ENCODE measurements at places on chromosomes 2 and 18. TPM values are rescaled to one million over a fixed set of nuclear protein-coding genes. Genes with fewer than 3 reads are reported as not detected.

DNA sequence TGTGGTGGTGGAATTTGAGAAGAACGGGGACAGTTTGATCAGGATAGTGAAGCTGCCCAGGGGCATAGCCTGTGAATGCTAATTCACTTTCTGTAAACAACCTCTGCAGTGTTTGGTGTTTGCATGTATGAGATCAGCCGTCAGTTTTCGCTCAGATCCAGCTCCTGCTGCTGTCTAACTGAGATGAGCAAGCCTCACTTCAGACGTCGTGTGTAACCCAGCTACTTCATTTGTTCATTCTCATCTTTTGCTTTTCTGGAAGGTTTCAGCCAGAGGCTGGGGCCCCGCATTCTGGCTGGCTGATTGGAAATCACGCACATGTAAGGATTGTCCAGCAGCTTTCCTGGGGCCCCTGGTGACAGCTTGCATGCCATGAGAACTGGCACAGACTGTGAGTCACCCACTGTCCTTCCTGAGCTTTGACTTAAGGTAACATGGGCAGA is 48.9 kb downstream of the LDLRAD4 start:
- no peak for DNase-seq

GRCh38 chr2:20429528-20429927 is 17.3 kb upstream of the RHOB start:
- peak; percentile 41 for DNase-seq

DNA sequence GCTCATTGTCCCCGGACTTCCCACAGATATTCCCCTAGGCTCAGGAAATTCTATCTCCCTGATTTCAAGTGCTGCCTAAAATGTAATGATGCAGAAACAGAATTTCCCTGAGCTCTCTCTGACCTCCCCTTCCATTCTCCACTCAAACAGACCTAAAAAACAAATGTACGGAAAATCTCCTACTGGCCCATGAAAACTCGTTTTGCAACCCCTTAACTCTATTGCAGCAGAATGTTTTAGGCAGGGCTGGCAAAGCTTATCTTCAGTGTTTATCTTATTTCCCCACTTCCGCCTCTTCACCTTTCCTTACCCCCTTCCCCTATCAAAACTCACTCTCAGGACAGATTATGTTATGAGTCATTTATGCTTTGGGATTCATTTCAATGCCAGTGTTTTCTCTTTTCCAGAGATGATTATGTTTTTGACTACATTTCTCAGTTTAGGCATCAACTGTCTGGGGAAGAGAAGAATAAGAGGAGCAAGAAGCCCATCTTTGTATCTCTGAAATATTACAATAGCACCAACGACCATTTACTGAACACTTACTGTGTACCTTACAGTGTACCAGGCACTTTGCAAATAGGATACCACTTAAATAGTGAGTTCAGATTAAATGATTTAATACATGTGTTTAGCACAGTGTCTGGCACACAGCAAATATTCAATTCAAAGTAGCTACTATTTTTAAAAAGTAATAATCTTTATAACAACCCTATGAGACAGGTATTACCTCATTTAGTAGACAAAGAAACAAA is 53.9 kb upstream of the STPG4 start:
- DNase-seq: no peak

- DNase-seq: no peak
These were observed 121.1 kb downstream of the SETBP1 start for GRCh38 chr18:44801781-44802180.

DNA sequence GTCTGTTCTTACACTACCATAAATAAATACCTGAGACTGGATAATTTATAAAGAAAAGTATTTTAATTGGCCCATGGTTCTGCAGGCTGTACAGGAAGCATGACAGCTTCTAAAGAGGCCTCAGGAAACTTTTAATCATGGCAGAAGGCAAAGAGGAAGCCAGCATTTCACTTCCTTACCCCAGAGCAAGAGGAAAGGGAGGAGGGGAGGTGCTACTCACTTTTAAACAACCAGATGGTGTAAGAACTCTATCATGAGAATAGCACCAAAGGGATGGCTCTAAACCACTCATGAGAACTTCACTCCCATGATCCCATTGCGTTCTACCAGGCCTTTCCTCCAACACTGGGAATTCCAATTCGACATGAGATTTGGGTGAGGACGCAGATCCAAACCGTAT is 344.4 kb upstream of the SLC39A10 start:
- no peak for DNase-seq

DNA sequence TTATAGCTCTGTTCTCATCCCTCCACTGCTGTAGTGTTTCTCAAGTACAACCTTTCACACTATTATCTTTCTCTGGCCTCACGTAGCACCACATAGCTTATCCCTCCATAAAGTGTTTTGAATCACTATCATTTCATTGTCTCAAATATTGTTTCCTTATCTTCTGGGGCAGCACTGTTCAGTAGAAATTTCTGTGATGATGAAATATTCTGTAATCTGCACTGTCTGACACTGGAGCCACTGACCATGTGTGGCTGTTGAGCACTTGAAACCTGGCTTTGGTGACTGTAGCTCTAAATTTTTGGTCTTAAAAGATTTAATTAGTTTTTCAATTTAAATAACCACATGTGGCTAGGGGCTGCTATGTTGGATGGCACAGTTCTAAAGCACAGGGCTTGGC is 78.9 kb downstream of the CPS1 start:
- DNase-seq: no peak

GRCh38 chr18:79643054-79643984 is 36.3 kb upstream of the CTDP1 start:
- no peak for DNase-seq

GRCh38 chr18:30376515-30376914 is 666.0 kb downstream of the DSC3 start:
- DNase-seq: no peak

- no peak for DNase-seq
These were observed 7.4 kb upstream of the DGKD start for GRCh38 chr2:233346930-233347329.

GRCh38 chr2:19818039-19818438 is 83.7 kb downstream of the TTC32 start:
- no peak for DNase-seq

The SERPINB12 gene
- not detected for total RNA-seq

DNA sequence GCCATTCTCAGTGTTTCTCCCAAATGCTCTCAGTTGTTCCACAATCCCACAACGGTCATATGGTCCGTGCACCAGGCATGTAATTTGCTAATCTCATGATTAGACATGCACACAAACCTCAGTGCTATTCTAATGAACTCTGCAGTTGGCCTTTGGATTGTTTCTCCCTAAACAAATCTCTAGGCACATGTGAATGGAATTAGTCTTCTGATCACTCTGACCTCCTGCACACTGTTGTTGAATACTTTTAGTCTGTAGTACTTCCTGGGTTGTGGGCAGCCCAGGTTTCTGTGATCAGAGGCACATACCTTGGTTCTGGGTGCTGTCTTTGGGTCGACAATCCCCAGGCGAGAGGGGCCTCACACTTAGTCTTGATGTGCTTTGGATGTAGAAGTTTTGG is 498.7 kb upstream of the SPRED2 start:
- DNase-seq: no peak

DNA sequence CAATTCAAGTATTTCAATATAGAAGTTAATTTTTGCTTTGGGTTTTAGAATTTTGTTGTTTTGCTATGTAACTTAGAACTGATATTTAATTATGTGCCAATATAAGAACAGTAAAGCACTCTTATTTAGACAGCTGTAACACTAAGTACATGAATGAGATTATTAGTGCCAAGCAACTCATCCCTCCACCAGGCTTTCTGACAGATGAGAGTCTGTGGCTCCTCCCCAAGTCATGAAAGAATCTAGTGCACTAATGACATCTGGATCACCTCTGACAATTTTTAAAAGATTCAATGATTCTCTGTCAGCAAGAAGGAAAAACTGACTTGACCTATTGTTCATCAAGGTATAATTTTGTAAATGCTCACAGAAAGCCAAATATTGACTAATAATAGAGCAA is 67.8 kb downstream of the TMEFF2 start:
- no peak for DNase-seq

DNA sequence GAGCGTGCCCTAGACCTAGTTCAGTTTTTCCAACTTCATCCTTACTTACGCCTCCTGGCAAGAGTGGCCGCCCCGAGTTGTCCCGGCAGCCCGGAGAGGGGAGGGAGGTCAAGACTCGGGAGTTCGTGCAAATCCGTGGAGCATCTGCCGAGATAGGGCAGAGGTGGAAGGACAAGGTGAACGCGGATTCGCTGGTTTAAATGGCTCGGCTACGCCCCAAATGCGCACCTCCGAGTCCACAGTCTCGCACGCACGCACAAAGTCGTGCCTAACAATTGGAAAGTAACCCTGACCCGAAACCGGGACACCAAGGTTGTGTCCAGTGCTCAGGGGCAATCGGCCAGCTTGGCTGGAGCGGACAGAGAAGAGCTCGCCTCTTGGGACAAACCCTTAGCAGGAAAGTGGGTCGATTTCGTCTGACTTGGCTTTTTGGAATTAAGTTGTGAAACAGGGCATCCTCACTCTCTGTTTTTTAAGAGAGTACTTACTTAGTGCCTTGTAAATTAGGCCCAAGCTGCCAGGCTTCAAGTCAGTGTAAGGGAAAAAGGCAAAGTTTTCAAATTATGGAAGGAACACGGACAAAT is 726 bp upstream of the SS18 start:
- no peak for DNase-seq

DNA sequence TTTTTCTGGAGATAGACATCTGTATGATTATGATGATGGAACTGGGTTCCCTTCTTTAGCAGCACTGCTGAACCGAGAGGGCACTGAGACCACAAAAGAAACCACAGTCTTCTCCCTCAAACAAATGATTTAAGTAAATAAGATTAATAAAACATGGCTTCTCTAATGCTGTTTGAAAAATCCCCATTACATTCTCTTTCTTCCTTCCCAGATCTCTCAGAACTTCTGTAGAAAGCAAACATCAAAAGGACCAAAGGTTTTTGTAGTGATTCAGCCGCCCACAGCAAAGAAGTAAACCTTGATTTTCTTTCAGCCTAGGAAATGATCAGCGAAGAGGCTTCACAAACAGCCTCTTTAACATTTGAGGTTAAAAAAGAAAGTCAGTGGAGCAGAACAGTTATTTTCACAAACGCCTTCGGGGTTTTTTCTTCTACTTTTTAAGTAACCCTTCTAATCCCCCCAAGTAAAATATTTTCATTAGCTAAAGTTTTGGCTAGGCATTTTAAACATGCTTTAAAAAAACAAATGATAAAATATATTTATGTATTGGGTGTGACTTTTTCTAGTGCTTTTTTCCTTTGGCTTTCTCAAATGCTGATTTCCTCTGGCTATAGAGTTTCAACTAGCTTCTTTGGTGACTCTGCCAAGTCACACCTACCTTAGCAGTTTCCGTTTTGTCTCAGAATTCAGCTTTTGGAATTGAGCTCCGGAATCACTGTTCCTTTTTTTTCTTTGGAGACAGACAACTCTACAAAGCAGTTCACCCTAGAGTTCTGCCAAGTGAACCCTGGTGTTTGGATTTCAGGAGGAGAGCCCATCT is 89.6 kb downstream of the UPP2 start:
- DNase-seq: no peak

DNA sequence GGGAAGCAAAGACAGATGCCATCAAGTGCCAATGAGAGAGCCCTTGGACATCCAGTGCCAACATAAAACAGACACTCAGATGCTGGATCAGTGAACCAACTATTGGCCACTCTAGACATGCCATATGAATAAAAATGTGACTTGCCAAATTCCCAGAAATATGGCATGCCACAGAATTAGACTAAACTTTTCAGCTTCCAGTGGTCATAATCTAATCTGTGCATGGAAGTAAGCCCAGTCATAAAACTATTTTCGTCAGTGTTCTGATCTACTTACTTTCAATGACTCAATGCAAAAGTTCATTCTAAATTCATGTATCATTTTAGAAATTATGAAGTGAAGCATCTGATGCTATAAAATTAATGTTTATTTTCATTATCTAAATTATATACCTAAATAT is 1506.2 kb upstream of the NXPH2 start:
- no peak for DNase-seq

DNA sequence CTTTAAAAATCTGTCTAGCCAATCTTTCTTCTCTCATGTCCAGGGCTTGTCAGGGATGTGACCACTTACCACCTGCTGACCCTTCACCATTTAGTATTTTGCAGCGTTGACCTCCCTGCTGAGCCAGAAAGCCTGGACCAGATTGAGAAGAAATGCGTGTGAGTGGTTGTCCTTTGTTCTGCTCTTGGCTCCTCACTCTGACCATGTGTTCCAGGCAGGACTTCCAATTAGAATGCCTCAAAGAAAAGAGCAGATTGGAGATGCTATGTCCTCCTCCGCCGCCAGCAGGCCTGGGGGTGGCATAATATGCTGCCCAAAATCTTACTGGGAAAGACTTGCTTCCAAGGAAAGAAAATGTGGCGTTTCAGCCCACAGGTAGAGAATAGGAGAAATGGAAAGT is 894.1 kb downstream of the SLC4A3 start:
- DNase-seq: no peak

The DYNAP gene
- total RNA-seq: not detected

DNA sequence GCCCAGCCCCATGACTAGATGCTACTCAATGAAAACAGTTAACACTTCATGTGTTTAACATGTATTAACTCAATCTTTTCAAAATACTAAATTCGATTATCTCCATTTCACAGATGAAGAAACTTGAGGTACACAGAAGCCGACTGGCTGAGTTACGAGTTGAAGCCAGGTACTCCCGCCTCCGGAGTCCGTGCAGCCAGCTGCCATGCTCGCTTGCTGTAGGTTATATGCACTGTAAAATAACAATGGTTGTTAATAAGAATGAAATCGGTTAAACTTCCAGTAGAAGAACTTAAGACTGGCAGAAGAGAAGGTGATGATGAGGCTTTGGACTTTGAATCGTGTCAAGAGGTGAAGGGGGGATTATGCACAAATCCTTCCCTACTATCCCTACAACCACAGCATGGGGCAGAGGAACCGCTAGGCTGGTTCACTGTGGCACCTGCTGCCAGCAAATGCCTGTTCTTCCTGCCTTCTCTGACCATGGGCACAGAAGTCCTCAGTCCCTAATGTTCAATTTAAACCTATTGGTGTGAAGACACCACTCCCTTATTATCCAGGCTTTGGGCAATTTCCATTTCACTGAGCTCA is 25.4 kb downstream of the COX7A2L start:
- DNase-seq: no peak

GRCh38 chr2:238722181-238722580 is 125.7 kb upstream of the TWIST2 start:
- DNase-seq: peak; percentile 15

DNA sequence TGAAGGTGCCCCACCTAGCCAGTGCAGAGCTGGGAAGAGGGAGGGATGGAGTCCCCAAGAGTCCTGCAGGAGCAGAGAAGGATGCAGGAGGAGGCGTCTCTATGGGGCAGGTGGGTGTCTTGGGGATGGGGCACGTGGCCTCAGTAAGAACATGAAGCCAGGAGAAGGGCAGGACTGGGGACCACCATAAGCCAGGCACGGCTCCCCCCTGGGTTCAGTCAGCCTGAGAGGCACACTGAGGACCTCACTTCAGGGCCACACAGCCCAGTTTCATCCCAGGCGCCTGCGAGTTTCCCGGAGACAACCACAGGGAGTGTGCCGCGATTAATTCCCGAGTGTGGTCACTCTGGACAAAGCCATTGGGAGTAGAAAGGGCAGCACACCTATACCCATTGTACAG is 120.3 kb downstream of the GYPC start:
- no peak for DNase-seq
